ENCODE measurements at places on chromosomes 4 and X.

DNA sequence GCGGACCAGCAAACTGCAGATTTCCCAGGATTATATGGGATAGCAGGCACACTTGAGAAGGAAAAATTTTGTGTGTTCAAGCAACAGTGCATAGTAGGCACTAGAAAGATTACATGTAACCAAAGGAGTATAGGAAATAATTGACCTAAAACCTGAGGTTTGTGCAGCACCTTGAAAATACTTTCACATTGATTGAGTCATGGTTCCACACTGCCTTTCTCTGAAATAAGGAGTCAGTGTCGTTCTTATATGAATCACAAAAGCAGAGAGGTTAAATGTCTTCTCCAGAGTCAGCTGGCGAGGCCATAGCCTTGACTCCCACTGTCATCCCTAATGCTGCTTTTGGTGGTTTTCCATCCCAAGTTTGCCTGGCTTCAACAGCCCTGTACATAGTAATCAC is 138.9 kb downstream of the SOWAHB start:
- no peaks in the 10 kb centered on the region for H3K27me3 ChIP-seq
- peaks cover 19% of the 10 kb centered on the region for H3K4me1 ChIP-seq
- DNase-seq: no peak
- H3K27ac ChIP-seq: no peak overlapping the region
- H3K36me3 ChIP-seq: peaks cover 21% of the 10 kb centered on the region
- no peak overlapping the region for H3K4me3 ChIP-seq

DNA sequence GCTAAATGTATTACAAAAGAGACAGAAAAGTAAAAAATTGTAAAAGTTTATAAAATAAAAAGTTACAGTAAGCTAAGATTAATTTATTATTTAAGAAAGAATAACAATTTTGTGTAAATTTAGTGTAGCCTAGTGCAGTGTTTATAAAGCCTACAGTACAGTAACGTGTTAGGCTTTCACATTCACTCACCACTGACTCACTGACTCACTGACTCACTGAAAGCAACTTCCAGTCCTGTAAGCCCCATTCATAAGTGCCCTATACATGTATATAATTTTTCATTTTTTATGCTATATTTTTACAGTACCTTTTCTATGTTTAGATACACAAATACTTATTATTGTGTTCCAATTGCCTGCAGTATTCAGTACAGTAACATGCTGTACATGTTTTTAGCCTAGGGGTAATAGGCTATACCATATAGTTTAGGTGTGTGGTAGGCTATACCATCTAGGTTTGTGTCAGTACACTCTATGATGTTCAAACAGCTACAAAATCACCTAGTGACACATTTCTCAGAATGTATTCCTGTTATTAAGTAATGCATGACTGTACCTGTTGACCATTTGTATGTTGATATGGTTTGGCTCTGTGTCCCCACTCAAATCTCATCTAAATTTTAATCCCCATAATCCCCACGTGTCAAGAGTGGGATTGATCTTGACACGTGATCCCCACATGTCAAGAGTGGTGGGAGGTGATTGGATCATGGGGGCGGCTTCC is 57.9 kb downstream of the CFAP299 start:
- no peak overlapping the region for H3K4me3 ChIP-seq
- no peaks in the 10 kb centered on the region for H3K36me3 ChIP-seq
- H3K4me1 ChIP-seq: no peaks in the 10 kb centered on the region
- H3K27ac ChIP-seq: no peak overlapping the region
- H3K27me3 ChIP-seq: no peaks in the 10 kb centered on the region
- peak; percentile 6 for DNase-seq

GRCh38 chr4:40685300-40685699 is 55.6 kb upstream of the RBM47 start:
- no peaks in the 10 kb centered on the region for H3K27me3 ChIP-seq
- DNase-seq: peak; percentile 80
- no peaks in the 10 kb centered on the region for H3K4me1 ChIP-seq
- no peaks in the 10 kb centered on the region for H3K36me3 ChIP-seq

- H3K4me3 ChIP-seq: no peak overlapping the region
- no peaks in the 10 kb centered on the region for H3K27me3 ChIP-seq
- H3K27ac ChIP-seq: no peak overlapping the region
- DNase-seq: no peak
- H3K36me3 ChIP-seq: no peaks in the 10 kb centered on the region
Measured at GRCh38 chrX:114710571-114710970, 126.7 kb downstream of the HTR2C start.

GRCh38 chrX:114332766-114333165 is 251.1 kb upstream of the HTR2C start:
- no peak overlapping the region for H3K27ac ChIP-seq
- DNase-seq: no peak

GRCh38 chrX:20181598-20182329 is 40.1 kb upstream of the EIF1AX start:
- peaks cover 1% of the 10 kb centered on the region for H3K36me3 ChIP-seq
- no peak overlapping the region for H3K27ac ChIP-seq
- DNase-seq: no peak
- H3K27me3 ChIP-seq: no peaks in the 10 kb centered on the region
- H3K4me1 ChIP-seq: no peaks in the 10 kb centered on the region

GRCh38 chr4:48439988-48440387 is 43.2 kb upstream of the SLC10A4 start:
- H3K4me3 ChIP-seq: no peak overlapping the region
- no peak overlapping the region for H3K27ac ChIP-seq
- H3K4me1 ChIP-seq: no peaks in the 10 kb centered on the region
- H3K36me3 ChIP-seq: no peaks in the 10 kb centered on the region
- no peak for DNase-seq
- H3K27me3 ChIP-seq: no peaks in the 10 kb centered on the region

- H3K36me3 ChIP-seq: no peaks in the 10 kb centered on the region
- no peak overlapping the region for H3K27ac ChIP-seq
- DNase-seq: no peak
- H3K27me3 ChIP-seq: no peaks in the 10 kb centered on the region
- no peak overlapping the region for H3K4me3 ChIP-seq
Measured at GRCh38 chrX:46757593-46757992, 1.3 kb downstream of the SLC9A7 start.

- peaks cover 3% of the 10 kb centered on the region for H3K4me1 ChIP-seq
- H3K27ac ChIP-seq: no peak overlapping the region
- H3K36me3 ChIP-seq: no peaks in the 10 kb centered on the region
- H3K27me3 ChIP-seq: no peaks in the 10 kb centered on the region
Measured at GRCh38 chr4:15188605-15189539, 186.6 kb downstream of the CPEB2 start.

GRCh38 chr4:2423066-2423465 is 4.3 kb downstream of the CFAP99 start:
- H3K4me3 ChIP-seq: peak overlapping the region; percentile 60
- H3K27me3 ChIP-seq: peaks cover 19% of the 10 kb centered on the region
- H3K27ac ChIP-seq: no peak overlapping the region
- no peaks in the 10 kb centered on the region for H3K36me3 ChIP-seq
- H3K4me1 ChIP-seq: peaks cover 2% of the 10 kb centered on the region

DNA sequence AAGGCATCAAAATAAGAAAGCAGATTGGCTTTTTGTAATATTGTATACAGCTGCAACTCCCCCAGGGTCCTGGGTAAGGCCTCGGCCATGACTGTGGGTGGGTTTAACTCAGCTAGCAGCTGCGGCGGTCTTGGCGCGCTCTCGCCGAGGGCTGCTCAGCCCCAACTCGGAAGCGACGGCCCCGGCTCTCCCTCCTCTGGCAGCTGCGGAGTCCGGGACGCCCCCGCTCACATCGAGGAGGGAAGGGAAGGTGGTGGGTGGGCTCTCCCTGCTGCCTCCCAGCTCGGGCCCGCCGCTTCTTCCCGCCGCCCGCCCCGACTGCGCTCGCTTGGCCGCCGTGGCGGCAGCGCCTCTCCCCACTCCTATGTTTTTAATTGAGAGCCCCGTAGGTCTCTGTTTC is 51.2 kb downstream of the GPR50 start:
- no peak overlapping the region for H3K4me3 ChIP-seq
- H3K36me3 ChIP-seq: no peaks in the 10 kb centered on the region
- H3K27ac ChIP-seq: no peak overlapping the region
- no peak for DNase-seq

GRCh38 chr4:169337510-169337909 is 66.8 kb upstream of the SH3RF1 start:
- H3K36me3 ChIP-seq: no peaks in the 10 kb centered on the region
- H3K27ac ChIP-seq: no peak overlapping the region
- H3K4me3 ChIP-seq: no peak overlapping the region
- H3K27me3 ChIP-seq: no peaks in the 10 kb centered on the region

DNA sequence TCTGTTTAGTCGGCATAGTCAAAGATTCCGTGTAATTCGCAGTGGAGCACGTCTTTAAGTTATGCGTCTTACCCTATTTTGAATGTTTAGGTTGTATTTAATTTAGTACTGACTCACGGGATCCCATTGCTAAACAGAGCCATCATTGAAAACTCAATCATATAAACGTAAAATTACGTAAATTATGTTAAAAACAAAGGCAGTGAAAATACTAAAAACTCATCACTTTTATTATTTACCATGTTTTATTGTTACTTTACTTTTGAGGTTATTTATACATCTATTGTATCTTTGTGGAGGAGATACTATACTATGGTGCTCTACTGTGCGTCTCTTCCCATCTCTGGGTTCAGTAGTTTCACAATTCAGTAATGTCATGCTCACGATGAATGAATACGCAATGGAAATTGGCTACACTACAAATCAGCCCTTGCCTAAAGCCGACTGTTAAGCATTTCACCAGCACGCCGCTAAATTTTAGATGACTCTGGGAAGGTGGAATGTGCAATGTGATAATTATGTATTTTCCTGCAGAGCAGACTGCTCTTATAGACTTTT is 944 bp downstream of the FUNDC2 start:
- H3K36me3 ChIP-seq: no peaks in the 10 kb centered on the region
- no peaks in the 10 kb centered on the region for H3K27me3 ChIP-seq
- peak overlapping the region; percentile 75 for H3K4me3 ChIP-seq
- H3K27ac ChIP-seq: peak overlapping the region; percentile 98
- peak; percentile 2 for DNase-seq

DNA sequence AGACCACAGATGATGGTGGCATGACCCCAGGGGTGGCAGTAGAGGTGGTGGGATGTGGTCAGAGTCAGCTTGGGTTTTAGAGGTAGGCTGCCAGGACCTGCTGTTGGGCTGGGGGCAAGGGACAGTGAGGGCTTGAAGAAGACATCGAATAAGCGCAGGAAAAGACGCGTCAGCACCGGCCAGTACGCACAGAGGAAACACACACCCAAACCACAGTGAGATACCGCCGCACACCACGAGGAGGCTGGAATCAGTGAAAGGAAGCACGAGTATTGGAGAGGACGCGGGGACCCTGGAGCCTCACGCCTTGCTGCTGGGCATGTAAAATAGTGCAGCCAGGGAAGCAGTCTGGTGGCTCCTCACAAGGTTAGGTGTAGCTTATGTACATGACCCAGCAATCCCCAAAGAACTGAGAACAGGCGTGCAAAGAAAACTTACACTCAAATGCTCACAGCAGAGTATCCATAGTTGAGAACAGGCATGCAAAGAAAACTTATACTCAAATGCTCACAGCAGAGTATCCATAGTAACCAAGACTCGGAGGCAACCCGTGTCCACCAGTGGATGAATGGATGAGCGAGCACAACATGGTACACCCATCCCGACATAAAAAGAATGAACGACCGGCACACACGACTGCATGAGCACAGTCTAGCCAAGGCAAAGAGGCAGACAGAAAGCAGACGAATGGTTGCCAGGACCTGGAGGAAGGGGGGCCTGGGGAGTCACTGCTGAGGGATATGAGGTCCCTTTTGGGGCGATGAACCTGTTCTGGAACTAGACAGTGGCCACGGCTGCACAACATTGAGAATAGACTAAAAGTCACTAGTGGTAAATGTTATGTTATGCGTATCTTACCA is 13.3 kb downstream of the PDZD4 start:
- H3K4me3 ChIP-seq: no peak overlapping the region
- DNase-seq: no peak
- H3K27ac ChIP-seq: no peak overlapping the region

GRCh38 chr4:11072999-11073398 is 355.7 kb downstream of the HS3ST1 start:
- DNase-seq: no peak
- H3K4me1 ChIP-seq: peaks cover 2% of the 10 kb centered on the region
- H3K4me3 ChIP-seq: no peak overlapping the region
- no peaks in the 10 kb centered on the region for H3K36me3 ChIP-seq
- H3K27me3 ChIP-seq: no peaks in the 10 kb centered on the region
- no peak overlapping the region for H3K27ac ChIP-seq

DNA sequence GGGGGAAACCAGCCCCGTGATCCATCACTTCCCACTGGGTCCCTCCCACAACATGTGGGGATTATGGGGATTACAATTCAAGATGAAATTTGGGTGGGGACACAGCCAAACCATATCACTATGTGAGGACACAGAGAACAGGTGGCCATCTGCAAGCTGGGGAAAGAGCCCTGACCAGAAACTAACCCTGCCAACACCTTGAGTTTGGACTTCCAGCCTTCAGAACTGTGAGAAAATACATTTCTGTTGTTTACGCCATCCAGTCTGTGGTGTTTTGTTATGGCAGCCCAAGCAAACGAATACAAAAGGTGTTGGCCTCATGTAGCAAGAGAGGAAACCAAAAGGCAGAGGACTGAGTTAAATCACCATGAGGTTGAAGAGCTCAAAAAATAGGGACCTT is 169.9 kb upstream of the TENM3 start:
- H3K36me3 ChIP-seq: no peaks in the 10 kb centered on the region
- H3K4me3 ChIP-seq: no peak overlapping the region
- H3K4me1 ChIP-seq: no peaks in the 10 kb centered on the region
- no peaks in the 10 kb centered on the region for H3K27me3 ChIP-seq

- H3K4me3 ChIP-seq: no peak overlapping the region
- no peaks in the 10 kb centered on the region for H3K27me3 ChIP-seq
- peaks cover 2% of the 10 kb centered on the region for H3K4me1 ChIP-seq
- H3K36me3 ChIP-seq: no peaks in the 10 kb centered on the region
- peak; percentile 79 for DNase-seq
- H3K27ac ChIP-seq: no peak overlapping the region
Measured at GRCh38 chr4:88002786-88003185, 4.6 kb upstream of the PKD2 start.

DNA sequence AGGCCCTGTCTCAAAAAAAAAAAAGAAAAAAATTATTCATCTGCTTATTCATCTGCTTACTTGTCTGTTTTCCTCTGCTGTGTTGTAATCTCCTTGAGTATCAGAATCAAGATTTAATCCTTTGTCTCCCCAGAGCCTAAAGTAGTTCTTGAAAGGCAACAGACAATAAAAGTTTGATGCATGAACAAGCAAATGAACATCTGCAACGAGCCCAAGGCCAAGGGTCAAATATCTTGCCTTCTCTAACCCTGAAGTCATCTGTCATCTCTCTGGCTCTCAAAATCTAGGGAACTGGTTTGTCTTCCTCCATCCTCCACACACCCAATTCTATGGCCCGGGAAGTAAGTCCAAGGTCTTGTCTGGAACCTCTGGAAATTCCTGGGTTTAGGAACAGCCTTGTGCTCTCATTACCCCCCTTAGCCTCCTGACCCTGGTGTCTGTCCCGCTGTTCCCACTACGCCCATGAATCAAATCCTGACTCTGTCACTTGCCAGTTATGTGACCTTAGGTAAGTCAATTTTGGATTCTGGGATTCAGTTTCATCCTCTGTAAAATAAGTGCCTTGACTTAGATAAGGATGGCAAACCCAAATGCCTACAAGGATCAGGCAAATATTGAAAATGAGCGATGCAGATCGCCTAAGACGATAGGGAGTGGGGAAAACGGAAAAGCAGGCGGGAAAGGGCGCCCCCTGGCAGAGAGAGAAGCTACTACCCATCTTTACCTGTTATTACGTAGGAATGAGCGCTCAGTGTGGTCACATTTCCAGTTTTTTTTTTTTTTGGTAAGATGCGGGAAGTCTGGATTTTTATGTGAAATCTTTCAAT is 102.7 kb upstream of the DHX15 start:
- no peaks in the 10 kb centered on the region for H3K27me3 ChIP-seq
- H3K4me3 ChIP-seq: no peak overlapping the region
- H3K36me3 ChIP-seq: no peaks in the 10 kb centered on the region
- peaks cover 7% of the 10 kb centered on the region for H3K4me1 ChIP-seq
